ENCODE measurements at places on chromosomes 13 and 19. TPM values are rescaled to one million over a fixed set of nuclear protein-coding genes. Genes with fewer than 3 reads are reported as not detected.

GRCh38 chr13:87777387-87777786 lies 106.2 kb downstream of the SLITRK5 start:
- DNase-seq = no peak

GRCh38 chr13:108961542-108962125 lies 332.2 kb downstream of the MYO16 start:
- peak; percentile 55 for DNase-seq

Gene PRR19
- 1.1 TPM for total RNA-seq

- DNase-seq = peak; percentile 60
These were observed 38.2 kb downstream of the MTMR6 start for GRCh38 chr13:25249001-25249543.

Gene KLK15
- total RNA-seq = not detected

- DNase-seq = no peak
These were observed 729.4 kb downstream of the EFNB2 start for GRCh38 chr13:105805892-105806627.

- peak; percentile 72 for DNase-seq
These were observed 2.0 kb downstream of the FARP1 start for GRCh38 chr13:98144801-98145350.

DNA sequence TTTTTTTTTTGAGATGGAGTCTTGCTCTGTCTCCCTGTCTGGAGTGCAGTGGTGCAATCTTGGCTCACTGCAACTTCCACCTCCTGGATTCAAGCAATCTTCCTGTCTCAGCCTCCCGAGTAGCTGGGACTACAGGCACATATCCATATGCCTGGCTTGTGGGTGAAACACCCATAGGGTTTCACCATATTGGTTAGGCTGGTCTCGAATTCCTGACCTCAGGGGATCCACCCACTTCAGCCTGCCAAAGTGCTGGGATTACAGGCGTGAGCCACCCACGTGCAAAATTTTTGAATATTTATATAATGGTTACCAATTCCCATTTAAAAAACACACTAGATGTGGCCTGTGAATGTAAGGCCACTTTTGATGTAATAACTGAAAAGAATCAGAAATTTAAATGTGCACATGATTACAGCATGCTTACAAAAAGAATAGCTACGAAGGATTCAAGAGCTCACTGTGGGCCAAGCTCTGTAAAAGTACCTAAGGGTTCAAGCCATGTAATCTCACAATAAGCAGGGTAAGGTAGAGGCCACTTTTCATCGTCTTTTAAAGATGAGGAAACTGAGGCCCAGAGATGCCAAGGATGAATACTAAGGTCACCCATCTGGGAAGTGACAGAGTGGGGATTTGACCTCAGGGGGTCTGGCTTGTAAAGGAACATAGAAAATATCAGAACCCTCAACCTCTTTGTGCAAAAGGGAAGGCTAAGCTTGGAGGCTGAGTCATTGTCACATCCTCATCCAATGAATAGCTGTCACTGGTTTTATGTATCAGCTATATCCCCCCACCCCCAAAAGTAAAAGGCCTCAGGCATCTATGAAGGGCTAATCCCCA lies 17.8 kb downstream of the TNFSF14 start:
- no peak for DNase-seq

DNA sequence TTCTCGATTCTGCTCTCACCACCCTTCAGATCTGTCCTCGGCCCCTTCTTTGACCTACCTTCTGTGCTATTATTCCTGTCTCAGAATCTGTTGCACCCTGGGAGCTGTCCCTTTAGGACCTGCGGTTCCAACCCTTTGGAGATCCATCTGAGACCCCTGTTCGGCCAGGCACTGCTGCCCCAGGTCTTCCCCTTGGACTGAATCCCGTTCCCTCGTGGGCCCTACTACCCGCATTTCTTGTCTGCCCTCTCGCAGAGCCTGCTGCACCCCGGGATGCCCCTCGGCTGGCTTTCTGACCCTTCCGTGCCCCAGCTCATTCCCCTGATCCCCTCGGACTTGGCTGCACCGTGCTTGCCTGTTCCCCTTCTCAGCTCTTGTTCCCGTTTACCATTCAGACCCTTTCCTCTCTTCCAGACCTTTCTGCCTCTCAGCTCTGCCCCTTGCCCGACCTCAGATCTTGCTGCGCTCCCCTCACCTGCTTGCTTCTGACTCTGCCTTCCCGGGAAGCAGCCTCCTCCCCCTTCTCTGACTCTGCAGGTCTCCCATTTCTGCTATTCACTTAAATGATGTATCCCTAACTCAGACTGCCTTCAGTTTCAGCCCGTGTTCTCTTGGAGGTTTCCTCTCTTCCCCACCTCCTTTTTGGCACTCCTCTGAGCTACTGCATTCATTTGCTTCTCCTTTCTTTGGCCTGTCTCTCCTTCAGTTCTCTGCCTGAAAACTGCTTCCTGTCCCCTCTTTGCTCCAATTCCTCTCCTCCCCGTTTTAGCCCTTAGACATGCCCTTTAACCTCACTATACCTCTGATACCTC lies 1.1 kb downstream of the ARHGAP35 start:
- no peak for DNase-seq

Gene ATP4A
- total RNA-seq = not detected

DNA sequence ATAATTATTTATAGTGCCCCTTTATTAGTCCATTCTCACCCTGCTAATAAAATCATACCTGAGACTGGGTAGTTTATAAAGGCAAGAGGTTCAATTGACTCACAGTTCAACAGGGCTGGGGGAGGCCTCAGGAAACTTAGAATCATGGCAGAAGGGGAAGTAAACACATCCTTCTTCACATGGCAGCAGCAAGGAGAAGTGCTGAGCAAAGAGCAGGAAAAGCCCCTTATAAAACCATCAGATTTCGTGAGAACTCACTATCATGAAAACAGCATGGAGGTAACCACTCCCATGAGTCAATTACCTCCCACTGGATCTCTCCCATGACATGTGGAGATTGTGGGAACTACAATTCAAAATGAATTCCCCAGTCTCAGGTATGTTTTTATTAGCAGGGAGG lies 89.9 kb upstream of the STARD13 start:
- no peak for DNase-seq

Gene ZNF823
- 3.8 TPM for total RNA-seq

Gene NDFIP2
- 99.8 TPM for total RNA-seq

DNA sequence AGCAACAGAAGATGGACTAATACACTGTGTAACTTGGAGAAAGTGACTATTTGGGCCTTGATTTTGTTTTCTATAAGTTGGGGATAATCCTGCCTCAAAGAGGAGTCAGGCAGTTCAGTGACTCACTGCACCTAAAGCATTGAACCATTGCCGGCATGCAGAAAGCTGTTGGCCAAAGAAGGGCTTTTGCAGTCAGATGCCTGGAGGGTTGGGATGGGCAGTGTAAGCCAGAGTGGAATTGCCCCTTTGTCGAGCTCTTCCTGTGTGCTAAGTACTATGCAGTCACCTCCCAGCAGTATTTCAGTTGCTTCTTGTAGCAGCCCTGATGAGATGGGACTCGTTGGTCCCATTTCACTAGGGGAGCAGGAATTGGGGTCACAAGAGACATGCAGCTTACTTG lies 11.1 kb downstream of the ZNF473 start:
- DNase-seq = no peak

DNA sequence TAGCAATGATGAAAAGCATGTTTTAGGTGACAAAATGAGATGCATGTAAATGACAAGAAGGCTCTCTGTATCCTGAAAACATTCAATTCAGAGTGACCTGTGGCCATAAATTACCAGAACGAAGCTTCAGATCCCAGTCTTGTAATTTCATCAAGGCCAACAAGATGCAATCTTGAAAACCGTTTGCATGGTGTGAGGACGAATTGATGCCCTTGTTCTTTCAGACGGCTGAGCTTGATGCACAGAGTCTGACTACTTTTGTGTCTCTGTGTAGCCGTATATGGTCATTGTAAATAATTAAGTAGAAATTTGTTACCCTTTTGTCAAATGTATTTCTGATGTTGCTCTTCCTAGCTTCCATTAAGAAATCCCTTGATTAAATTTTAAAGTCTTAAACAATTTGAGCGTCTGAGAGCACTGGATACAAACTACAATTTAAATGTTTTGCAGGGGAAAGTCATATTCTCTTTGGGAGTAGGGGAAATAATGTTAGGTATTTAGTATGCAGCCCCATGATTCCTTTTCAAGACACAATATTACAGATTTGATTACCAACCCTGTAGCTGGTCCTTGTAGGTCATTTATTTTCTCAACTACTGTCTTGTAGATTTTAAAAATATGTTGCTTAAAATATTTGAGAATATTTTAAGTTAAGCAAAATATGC lies 125.8 kb upstream of the PCDH9 start:
- DNase-seq = no peak

Gene CCDC8
- total RNA-seq = 7.0 TPM

DNA sequence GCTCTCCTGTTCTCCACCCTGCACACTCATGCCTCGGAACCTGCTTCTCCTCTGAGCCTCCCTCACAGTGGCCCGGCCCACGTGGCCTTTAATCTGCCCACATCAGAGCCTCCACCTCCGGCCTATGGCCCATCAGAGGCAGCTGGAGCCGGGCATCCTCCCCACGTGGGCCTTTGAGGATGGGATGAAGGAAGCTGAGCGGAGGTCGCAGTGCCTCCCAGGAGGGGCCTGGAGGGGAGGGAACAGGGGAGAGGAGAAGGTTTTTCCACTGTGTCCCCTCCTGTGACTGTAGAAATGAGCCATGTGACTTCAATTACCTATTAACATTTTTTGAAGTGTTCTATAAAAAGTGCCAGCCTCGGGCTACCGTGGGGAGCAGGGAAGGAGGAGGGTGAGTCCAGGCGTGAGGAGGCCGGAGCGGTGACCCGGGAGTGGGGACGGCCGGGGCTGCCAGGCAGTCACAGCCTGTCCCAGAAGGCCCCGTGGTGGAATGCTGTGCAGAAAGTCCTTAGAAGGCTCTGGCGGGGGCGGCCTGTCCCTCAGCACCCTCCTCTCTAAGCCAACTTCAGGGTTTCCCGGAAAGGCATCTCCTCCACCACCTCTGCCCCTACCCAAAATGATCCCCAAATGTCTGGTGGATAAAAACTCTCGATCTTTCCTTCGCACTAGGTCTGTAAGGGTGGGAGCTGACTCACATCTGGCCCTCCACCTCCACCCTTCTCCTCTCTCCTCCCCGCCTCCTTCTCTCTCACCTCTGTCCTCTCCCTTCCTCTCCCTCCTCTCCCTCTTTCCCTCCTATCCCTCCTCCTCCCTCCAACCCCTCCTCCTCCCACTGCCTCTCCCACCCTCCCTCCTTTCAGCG lies 24.8 kb upstream of the SLC1A5 start:
- DNase-seq = no peak

Gene ZNF780B
- 7.8 TPM for total RNA-seq

- no peak for DNase-seq
These were observed 36.3 kb upstream of the ZNF835 start for GRCh38 chr19:56707821-56708220.

Gene FPR1
- not detected for total RNA-seq

- DNase-seq = no peak
These were observed 159.0 kb downstream of the PAN3 start for GRCh38 chr13:28297341-28297740.

Gene KCNC3
- total RNA-seq = not detected

Data from HFFc6 (cell line).